HFF-Myc (cell line): ENCODE measurements at places on chromosomes 2 and 18.

DNA sequence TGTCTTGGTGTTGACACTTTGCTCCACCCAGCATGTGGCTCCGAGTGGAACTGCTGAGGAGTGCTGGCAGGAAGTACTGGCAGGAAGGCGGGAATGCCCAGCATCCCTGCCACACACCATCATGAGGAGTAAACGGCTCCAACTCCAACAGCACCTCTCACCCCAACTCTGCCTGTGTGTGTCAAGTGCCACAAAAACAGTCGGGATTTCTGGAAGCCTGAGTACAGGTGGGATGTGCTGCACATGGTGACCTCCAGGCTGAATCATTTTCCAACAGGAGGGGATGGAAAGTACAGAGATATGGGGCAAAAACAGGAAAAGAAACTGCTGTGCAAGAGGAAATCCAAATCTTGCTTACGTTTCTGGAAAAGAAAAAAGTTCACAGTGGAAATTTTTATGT lies 53.6 kb downstream of the PARD6G start:
- no peak for DNase-seq

DNA sequence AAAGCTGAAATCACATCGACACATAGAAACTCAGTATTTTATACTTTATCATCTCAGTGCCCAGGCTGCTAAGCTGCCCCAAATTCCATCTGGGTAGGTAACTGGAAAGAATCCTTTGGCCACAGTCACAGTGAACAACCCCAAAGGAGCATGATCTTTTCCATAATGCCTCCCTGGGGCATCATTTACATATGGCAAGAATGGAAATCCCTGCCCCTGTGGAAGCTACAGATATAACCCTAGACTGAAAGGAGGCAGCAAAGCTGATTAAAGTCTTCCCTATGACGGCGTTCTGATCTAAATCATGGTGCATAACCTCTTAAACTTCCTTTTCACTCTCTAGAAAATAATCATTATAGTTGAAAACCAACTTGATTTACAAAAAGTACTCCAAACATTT lies 41.5 kb downstream of the MAP3K19 start:
- no peak for DNase-seq

DNA sequence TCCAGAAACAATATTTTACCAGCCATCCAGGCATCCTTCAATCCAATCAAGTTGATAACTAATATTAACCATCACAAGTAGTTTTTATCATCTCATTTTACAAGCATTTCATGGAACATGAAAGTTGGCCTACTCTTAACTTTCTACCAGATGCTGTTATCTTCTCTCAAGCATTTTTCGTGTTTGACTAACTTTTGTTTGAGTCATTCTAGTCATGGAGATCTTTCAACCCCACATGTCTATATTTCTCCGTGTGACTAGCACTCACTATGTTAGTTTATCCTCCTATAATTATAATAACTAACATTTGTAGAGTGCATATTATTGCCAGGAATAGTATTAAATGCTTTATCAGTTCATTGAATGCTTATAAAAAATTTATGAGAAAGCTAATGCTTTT lies 307.0 kb upstream of the CWC22 start:
- DNase-seq, result no peak

DNA sequence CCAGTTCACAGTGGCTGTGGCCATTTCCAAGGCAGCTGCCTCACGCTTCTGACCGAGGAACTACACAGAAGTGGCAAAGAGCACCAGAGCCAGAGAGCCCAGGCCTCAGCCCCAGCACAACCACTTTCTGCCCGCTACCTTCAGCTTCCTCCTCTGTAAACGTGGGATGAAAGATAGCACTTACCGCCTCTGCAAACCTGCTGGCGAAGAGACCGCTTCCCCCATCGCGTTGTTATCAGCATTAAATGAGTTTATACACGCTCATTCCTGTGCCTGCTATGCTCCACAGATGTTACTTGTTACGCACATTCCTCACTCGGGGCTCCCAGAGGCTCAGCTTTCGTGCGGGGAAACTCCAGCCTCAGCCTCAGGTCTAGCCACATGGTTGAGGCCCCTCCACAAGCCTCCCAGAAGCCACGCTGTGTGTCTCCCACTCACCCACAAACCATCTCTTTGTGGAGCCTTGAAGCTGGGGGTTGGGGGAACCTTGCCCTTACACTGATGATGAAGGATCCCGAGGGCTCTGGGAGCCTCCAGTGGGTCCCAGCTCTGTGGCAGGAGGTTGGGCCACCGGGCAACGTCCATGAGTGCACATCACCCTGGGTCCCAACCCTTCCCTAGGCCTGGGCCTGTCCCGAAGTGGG lies 63.3 kb upstream of the SMAD7 start:
- no peak for DNase-seq

- no peak for DNase-seq
These were observed 207.6 kb upstream of the TANK start for GRCh38 chr2:160952464-160953254.

GRCh38 chr2:171069286-171069956 lies 91.3 kb downstream of the TLK1 start:
- DNase-seq, result no peak

GRCh38 chr2:45068571-45069140 lies 59.4 kb upstream of the SIX2 start:
- DNase-seq, result no peak

GRCh38 chr2:69223759-69224511 lies 163.1 kb downstream of the GFPT1 start:
- no peak for DNase-seq

DNA sequence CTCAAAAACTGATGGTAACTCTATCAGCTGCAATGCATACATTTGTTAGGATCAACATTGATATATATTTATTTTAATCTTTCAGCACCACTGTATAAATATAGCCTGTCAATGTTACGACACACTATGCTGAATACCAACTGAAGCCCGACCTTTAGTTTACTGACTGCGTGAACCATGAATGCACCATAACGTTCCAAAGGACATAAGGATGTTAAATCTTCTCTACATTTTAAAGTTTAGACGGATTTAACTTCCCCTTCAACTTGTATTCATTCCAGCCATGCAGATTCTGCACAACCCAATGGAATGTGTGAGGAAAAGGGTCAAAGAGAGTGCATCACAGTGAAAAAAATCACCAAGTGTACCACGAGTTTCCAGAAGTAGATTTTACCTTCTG lies 489.5 kb downstream of the IRS1 start:
- DNase-seq, result no peak

GRCh38 chr2:231211486-231211885 lies 13.1 kb downstream of the ARMC9 start:
- DNase-seq, result no peak

DNA sequence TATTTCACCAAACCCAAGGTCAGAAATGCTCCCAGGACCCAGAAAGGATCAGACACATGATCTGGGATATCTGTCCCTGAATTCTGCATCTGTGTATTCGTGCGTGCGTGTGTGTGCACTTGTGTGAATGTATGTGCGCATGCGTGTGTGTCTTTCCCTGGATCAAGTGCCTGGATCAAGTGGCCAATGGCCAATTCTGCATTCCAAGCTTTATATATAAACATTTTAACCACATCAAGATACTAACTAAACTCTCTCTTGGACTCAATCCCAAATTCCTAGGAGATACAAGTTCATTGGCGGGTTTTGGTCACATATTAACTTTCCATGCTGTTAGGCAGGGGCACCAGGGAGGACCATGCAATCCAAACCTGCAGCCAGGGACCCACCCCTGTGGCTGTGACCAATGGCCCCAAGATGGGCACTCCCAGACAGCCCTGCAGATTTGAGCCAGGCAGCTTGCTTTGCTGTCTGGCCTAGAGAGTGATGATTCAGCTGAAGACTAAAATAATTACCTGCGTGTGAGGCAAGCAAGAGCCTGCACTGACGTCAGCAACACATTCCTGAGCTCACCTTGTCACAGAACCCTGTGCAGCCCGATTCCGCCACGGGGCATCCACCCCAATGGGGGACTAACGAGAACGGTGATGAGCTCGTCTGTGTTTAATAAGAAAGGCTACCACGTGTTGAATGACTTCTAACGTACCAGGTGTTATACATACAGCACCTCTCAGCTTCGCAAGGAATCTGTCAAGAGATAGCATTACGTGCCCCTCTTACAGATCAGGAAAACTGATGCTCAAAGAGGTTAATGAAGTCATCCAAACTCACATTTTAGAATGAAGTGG lies 45.3 kb upstream of the ROCK2 start:
- peak; percentile 44 for DNase-seq

GRCh38 chr2:159684796-159685195 lies 27.5 kb upstream of the MARCHF7 start:
- DNase-seq, result peak; percentile 5

GRCh38 chr2:54480025-54480424 lies 23.9 kb downstream of the SPTBN1 start:
- no peak for DNase-seq

- no peak for DNase-seq
These were observed 8.4 kb downstream of the SLC66A3 start for GRCh38 chr2:11163439-11164317.

- DNase-seq, result no peak
These were observed 18.6 kb downstream of the ERMN start for GRCh38 chr2:157307021-157307420.

DNA sequence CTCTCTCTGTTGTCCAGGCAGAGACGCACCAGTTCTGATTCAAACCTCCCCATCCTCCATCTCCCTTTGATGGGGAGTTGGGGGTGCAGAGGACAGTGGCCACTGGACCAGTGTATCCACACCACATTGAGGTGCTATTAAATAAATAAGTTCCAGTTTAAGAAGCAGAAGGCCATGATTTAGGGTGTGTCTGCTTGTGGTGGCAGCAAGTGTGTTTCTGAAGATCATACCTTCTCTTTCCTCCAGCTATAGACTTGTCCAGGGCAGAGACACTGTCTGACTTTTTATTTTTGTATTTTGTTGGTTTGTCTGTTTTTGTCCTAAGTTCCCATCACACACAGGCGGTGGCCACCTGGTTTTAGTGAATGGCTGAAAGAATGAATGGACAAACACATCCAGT lies 16.5 kb upstream of the INO80C start:
- DNase-seq, result no peak

DNA sequence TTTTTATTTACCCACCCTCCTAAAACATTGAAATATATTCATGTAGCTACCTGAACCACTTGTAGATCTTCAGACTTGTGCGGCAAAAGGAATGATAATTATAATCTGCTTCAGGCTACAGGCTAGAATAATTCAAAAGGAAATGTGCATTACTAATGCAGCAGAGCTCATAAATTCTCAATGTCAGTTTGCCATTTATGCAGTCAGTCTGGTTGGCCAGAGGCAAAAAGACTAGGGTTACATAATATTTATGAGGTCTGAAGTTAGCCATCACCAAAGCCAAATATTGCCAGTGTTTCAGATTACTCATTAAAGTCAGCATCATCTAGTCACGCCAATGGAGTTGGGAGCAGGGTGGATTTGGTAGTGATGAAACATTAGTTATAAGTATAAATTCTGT lies 38.9 kb downstream of the METAP1D start:
- DNase-seq, result peak; percentile 61

DNA sequence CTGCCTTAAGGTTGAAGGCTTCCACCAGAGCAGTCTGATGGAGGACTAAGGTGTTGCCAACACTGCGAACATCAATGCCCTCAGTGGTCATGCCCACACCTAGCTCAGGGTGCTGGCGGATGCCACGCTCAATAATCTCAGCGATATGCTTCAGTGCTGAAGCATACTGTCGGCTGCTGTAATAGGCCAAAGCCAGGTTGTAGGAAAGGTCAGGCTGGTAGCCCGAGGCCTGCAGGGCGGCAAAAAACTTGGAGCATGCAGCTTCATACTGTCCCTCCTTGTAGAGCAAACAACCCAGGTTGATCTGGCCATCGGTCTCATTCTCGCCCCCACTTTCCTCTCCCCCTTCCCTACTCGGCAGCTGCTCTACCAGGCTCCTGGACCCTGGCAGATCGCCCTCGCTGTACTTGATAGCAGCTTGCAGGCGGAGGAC lies 159.4 kb downstream of the AGPS start:
- DNase-seq, result no peak
